ENCODE measurements at places on chromosomes 6 and 20.

- DNase-seq = no peak
Observed at GRCh38 chr6:119742188-119742803, 392.7 kb upstream of the MAN1A1 start.

GRCh38 chr6:13256266-13257001 lies 71.9 kb downstream of the TBC1D7 start:
- no peak for DNase-seq

DNA sequence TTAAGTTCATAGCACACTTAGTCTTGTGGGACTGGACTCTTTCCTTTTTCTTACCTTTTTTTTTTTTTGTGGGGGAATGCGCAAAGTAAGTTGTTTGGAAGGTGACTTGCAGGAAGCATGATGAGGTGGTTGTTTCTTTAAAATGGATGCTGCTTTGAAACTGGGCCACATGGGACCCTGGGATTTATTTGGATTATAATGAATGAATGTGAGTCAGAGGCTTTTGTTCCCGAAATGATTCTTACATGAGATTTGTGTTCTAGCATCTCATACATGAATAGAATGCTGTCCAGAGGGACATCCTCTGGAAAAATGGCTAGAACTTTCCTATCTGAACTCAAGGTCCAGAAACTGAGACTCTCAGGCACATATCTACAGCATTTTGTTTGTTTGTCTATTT lies 236.6 kb upstream of the RNF24 start:
- no peak for DNase-seq

- no peak for DNase-seq
Observed at GRCh38 chr20:46261456-46262253, 46.6 kb downstream of the CDH22 start.

DNA sequence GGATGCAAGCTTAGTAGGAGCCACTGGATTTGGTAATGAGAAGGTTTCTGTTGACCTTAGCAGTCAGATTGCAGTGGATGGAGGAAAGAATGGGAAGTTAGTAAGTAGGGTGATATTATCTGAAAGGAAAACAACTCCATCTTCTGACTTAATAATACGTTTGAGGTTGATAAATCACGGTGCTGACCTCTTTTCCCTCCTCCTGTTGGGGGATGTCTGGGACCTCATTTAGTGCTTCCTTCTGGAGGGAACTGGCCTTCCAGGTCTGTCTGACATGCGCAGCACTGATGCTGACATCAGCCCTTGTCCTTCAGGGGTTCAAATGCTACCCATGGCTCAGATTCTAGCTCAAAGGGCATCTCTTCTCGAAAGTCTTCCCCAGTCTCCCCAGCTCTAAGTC lies 48.2 kb upstream of the AKAP12 start:
- no peak for DNase-seq

DNA sequence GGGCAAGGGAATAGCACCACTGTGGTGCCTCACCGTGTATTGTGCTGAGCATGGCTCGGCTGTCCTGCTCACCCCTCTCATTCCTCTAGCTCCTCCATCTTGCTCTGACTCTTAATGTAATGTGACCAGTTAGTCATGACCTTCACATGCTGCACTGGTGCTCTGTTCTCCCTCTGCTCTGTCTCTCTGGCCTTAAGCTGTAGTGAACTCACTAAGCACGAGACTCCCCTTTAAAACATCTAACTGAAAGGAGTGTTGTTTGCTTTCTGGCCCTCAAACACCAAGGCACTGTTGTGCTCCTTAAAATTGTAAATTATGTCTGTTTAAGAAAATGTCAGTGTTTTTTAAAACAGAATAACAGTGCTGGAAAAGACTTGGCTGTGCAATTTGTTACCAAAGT lies 140.4 kb downstream of the HDGFL1 start:
- DNase-seq = no peak

DNA sequence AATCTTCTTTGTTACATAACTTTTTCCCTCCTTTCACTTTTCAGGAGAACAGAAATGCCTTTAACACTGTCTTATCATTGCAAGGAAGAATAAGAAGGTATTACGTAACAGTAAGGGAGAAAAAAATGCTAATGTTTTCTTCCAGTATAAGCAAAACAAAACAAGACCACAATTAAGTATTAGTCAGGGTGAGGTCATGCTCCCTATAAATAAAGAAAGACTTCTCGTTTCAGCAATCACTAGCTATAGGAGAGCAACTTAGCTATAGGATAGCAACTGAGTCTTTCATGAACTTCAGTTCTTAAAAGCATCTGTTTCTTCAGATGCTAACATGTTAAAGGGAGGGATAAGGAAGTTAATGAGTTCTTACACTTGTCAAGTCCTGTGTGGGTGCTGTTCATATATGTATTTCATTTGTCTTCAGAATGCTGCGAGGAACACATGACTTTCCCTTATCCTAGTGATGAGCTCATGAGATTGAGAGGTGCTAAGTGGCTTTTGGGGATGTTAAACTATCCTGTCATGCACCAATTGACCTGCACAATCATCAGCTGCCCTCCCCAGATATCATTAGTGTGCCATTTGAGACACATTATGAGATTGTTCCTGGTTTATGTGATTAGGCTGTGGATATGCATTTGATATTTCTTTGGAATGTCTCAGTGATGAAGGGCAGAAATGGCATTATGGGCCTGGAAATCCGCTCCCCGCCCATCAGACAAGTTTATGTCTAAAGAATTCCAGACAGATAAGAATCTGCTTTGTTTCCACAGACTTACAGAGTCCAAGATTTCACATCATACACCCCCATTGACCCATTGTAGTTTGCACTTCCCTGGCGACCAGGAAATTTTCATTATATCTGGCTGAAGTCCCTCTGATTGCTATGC lies 37.5 kb downstream of the LAMA4 start:
- no peak for DNase-seq

Data from GDM1 (cell line).